ENCODE measurements at places on chromosomes 12 and 14.

- no peak for DNase-seq
Measured at GRCh38 chr12:56462565-56462964, 5.8 kb upstream of the SPRYD4 start.

DNA sequence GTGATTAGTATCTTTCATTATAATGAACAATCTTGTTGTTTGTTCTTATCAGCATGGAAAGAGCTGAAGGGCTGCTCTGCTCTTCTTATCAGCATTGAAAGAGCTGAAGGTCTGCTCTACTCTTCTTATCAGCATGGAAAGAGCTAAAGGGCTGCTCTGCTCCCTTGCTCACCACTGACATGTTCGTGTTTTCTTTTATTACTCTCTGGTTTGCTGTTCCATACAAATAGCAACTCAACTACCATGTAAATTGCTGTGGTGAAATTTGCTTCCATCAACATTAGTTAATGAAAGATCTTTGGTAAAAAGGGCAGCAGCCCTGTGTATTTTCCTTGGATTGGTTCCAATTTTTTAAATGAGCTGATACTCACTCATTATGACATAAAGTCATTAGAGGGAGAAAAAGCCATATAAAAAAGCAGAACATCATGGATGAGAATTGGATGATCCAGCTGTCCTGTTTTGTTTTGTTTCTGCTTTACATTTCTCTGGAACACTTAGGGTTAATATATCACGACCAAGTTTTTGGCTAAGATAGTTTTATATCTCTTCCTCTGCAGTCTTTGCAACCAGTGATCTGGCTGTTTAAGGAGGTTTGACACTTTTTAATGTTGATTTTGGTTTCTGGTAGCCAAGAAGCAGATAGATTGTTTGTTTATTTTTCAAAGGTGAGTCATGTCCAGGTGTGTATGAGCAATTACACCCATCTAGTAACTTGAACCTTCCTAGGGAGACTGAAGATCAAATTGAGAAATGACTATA, 356.6 kb downstream of the CEP128 start:
- peak; percentile 52 for DNase-seq

- DNase-seq = no peak
Measured at GRCh38 chr12:70307868-70308267, 58.2 kb upstream of the KCNMB4 start.

- no peak for DNase-seq
Measured at GRCh38 chr14:85533023-85533860, 3.3 kb downstream of the FLRT2 start.

DNA sequence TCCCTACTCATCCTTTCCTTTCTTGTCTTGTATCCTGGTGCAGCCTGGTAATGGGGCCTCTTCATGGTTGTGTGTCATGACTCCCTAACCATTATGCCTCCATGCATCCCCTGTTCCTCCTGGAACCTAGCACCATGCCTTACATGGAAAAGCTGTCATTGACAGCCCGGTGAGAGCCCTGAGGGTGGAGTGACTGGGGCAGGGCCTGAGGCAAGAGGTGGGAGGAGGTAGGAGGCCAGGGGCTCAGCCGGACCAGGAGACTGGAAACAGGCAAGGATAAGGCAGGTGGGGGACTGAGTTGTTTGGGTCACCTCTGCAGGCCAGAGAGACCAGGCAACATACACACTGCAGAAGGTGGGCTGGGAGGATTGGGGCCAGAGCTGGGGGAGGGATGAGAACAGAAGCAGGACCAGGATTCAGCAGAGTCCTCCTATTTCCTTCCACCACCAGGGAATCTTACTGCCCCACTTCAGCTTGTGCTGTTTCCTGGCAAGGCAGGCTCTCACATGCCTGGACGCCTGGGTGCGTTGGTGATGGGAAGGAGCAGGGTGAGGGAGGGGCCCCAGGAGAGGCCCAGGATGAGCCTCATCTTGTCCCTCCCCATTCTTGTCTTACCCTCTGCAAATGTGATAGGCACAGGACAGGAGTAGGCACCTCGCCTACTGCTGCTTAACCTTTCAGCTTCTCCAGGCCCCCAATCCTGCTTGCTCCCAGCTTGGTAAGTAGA, at the start of gene LTB4R2:
TSS of gene LTB4R2 (plus strand) at position 603 of the 727 bp plus-strand sequence. CDS start 525 bp downstream, outside the sequence.
- DNase-seq = no peak

DNA sequence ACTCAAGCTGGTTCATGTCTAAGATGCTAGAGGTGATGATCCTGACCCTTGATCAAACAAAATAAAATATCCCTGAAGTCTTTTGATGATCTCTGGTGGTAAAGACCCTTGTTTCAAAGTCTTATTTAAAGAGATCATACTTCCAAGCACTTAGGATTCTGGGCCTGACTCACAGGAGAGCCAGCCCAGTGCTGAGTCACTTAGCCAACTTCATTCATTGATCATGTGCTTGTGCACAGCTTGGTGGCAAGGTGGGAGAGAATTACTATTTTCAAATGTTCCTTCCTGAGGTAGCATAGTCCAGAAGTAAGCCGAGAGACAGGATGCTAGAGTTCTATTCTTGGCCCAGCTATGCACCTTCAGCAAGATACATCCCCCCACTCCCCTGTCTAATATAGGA, 40.6 kb downstream of the SCN8A start:
- no peak for DNase-seq

DNA sequence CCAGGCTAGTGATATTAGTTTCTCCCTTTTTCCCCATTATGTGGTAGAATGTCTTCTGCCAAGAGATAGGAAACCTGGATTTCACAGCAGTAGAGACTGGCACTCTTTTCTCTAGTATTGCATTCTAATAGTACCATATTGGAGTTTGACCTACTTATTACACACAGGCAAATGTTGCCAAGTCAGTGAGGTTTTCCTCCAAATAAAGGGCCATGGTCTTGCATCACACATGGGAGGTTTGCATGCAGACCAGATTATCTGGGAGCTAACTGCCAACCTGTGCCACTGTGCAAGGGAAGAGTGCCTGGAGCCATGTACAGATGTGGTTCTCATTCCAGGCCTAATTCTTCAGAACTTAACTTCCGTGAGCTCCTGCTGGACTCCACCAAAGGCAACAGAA, 113.3 kb downstream of the ANO6 start:
- no peak for DNase-seq

DNA sequence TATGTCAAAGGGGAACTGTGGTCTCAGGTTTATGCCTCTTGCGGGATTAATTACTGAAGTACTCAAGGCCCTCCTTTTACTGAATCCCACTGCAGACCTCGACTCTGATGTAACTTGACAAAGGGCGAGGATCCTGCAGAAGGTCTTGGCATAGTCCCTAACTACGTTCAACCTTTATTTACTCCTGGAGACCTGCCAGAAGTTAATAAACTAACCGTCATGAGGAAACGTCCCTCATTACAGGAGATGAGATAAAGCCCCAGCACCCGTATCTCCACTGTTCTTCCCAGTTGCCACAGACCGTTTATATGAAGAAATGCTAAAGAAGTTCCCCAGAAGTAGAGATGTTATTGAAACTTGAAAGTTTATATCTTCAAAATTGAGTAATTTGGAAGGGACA, 190.9 kb downstream of the ETV6 start:
- no peak for DNase-seq

- DNase-seq = no peak
Measured at GRCh38 chr12:128693771-128694170, 130.0 kb downstream of the SLC15A4 start.

DNA sequence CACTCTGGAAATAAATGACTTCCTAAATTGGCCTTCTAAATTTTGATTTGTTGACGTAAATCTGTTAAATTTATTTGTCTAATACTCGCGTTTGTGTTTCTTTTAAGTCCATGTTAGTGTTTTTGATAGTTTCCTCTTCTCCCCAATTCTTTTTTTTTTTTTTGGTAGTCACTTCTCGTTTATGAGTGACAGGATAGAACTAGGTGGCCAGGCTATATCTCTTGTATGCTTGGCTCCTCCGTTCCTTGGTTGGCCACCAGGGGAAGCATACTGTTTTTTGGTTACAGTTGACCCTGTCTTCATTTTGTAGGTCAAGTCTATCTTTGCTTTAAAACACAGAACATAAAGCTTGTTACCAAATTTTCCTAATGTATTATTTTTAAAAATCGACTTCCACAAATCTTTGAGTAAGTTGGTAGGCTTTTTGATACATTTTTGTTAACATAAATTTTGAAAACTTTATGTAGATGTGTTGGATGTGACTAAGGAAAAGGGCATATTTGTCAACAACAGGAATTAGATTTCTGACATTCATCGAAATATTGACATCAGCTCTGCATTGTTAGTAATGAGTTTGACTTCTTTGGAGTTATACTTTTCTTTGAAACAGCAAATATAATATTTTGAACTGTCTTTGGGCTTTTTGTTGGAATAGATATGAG, 2.2 kb downstream of the RCOR1 start:
- DNase-seq = no peak

- DNase-seq = no peak
Measured at GRCh38 chr12:50006754-50007442, 18.4 kb downstream of the RACGAP1 start.

GRCh38 chr14:32939254-32940065, 781 bp downstream of the NPAS3 start:
- DNase-seq = no peak

DNA sequence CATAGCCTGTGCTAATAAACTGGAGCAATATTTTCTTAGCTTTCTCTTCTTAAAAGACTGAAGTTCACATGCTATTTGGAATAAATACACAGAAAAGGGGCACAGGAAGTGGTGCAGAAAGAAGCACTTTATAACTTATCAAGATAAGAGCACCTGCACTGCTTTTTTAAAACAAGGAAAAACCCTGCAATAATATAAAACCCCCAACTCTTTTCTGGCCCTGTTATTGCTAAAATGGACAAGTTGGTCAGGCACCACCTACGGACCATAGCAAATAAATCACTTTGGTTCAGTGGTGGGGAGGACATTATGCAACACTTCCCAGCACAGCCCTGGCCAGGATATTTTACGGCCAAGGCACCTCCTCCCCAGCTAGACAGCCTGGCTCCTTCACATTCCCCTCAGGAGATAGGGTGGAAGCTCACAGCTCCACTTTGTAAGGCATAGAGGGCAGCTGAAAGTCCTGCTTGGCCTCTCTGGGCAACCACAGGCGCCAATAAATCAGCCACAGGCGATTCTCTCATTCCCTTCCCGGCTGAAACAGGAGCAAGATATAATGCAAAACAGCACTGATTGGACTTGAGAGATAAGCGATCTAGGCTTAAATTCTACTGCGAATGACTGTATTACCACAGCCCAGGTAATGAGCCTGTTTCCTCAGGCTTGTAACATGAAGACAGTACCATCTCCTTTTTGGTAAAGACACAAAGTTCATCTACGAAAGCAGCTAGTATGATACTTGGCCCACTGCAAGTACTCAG, 2.0 kb downstream of the ZBTB25 start:
- no peak for DNase-seq

Measured in keratinocyte (primary cell).